ENCODE measurements at places on chromosomes 11 and 22.

GRCh38 chr22:19120829-19121630, 1.2 kb downstream of the DGCR2 start:
- no peak for DNase-seq

DNA sequence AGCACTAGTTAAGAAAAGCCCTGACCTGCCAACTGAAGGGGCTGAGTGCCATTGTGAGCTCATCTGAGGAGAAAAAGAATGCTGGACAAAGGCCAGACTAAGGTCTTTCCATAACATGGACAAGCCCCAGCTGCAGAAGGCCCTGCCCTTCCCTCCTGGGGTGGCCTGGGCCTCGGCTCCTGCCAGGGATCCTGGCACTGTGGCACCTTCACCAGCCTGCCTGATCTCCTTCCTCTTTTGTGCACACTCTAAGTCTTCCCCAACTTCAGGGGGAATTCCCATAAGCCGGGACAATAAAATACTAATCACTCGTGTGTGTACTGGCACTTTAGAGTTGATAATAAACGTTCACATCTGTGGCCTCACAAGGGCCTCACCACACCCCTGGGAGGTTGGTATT, 9.9 kb downstream of the TMPRSS13 start:
- DNase-seq = no peak

- DNase-seq = no peak
These were observed 10.2 kb upstream of the SSTR3 start for GRCh38 chr22:37222440-37222971.

DNA sequence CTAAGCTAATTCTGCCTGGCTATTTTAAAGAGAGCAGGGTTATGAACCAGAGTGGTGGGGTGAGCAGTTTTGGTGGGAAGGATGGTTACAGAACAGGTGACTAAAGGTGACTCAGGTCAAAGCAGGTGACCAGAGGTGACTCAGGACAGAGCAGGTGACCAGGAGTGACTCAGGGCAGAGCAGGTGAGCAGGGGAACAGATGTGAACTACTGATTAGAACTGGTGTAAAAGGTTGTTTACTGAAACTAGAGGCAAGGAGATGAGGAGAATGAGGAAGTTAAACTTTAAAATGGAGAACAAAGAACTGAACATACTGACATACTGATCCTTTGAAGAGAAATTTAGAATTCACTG, 15.4 kb upstream of the HYLS1 start:
- no peak for DNase-seq

- peak; percentile 28 for DNase-seq
These were observed 1.5 kb upstream of the LARGE1 start for GRCh38 chr22:33921525-33922348.

GRCh38 chr11:1520663-1521267, 34.2 kb upstream of the MOB2 start:
- DNase-seq = no peak

- DNase-seq = no peak
These were observed 267.2 kb downstream of the RAB38 start for GRCh38 chr11:87908086-87908485.
